ENCODE measurements at places on chromosomes 6 and 20.

DNA sequence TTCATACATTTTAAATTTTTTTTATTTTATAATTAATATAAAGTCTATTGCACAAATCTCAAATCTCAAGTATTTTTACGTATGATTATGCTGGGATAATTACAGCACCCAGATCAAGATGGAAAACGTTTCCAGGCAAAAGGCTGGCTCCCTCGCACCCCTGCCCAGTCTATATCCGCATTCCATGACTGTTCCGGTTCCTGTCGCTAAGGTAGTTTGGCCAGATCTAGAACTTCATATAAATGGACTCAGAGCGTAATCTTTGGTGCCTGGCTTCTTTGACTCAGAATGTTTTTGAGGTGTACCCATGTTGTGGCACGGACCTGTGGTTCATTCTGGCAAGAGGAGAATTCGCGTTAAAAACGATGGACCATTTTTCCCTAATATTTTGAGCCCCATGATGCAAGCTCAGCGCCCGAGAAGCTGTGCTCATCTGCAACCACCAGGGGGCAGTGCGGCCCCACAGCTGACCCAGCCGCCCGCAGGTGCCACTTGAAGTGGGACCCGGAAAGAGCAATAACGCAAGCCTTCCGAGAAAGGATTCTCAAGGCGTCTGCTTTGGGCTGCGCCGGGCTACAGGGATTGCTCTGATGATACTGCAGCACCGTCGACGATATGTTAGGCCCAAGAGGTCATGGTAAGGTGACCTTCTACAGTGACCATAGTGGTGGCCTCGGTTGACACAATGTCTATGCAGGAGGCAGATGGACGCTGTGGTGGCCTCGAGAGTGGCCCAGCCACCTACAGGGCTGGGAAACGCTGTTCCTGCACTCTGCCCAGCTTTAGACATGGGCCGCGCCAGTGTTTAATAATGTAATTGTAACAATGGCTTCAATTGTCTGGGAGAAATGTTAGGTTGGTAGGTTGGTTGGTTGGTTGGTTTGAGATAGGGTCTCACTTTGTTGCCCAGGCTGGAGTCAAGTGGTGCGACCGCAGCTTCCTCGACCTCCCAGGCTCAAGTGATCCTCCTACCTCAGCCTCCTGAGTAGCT, 160.1 kb downstream of the ZMYND8 start:
- peak; percentile 38 for DNase-seq

- no peak for DNase-seq
Observed at GRCh38 chr20:41405436-41405835, 38.8 kb upstream of the EMILIN3 start.

GRCh38 chr6:100230953-100231316, 233.8 kb downstream of the SIM1 start:
- no peak for DNase-seq

DNA sequence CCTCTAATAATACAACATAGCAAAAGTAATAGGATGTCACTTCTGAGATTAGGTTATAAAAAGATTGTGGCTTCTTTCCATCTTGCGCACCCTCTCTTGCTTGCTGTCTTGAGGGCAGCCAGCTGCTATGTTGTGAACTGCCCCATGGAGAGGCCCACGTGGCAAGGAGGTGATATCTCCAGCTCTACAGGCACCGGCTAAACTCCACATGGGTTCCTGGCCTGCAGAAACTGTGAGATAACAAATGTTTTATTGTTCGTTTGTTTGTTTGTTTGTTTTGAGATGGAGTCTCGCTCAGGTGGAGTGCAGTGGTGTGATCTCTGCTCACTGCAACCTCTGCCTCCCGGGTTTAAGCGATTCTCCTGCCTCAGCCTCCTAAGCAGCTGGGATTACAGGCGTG, 38.0 kb downstream of the CD40 start:
- no peak for DNase-seq

- peak; percentile 95 for DNase-seq
Observed at GRCh38 chr6:44246663-44247337, at the start of gene HSP90AB1. HSP90AB1 (plus strand) TSS chr6:44247101; CDS start chr6:44248630, 1,529 bp downstream.

GRCh38 chr20:22556565-22557056, 27.8 kb downstream of the FOXA2 start:
- DNase-seq: no peak

DNA sequence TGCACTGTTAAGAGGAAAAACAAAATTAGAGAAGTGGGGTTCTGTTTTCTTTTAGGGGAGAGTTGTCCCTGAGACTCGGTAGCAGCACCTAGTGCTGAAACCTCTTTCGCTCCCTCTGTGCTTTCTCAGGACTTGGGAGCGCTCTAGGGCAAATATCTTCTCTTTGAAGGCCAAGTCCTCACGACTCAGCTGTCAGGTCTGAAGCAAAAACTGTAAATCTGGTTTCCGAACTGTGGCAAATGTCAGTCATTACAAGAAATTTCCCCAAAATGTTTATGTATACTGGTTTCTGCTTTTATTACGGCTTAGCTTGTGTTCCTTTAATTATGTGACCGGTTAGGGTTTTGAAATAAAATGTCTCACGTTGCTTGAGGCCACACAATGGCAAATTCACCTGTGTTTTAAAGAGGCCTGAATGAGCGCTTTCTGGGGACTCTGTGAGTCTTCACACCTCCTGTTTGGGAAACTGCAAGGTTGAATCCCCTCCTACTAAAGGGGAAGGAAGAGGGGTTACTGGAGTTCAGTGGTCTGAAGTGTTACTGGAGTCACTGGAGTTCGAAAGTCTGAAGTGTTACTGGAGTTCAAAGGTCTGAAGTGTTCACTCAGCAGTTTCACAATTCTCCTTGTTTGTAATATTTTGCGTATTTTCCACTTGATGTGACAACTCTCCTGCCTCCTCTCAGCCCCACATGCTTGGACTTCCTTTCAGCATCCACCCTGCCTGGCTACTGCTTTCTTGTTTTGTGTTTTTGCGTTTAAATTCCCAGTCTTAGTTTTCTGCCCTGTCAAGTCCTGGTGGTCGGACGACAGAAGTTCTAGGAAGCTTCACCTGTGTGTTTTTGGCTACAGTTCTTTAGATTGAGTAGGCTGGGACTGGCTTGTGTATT, 1.6 kb downstream of the SMPDL3A start:
- no peak for DNase-seq

DNA sequence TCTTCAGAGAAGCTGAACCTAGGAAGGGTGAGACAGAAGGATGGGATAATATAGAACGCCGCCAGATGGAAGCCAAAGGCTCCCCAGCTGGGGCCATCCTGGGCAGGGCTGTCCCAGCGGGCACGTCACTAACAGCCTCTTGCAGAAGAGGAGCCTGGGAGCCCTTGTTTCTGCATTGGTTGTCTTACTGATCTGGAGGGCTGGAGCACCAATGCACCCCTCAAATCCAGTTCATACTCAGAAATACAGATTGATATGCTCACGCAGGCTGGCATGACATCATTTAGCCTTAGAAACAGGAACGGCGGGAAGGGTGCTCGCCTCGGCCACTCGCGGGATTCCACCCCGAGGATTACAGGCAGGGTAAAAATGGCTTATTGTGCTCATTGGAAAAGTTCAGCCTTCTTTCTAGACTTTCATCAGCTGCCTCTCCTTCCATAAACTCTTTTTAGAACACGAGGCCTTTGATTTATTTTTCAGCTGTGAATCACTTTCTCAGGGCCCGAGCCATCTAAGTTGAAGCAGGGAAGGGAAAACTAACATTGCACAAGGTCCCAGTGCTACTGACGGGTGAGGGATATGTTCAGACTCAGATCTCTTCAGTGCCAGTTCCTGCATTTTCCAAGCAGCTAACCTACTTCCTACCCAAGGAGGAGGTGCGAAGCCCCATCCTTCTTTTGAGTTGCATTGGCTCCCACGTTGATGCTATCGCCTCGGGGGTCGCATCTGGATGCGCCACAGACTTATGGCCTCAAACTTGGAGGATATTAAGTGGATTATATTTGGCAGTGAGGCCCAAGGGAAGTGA, 82.3 kb downstream of the GMPR start:
- no peak for DNase-seq

GRCh38 chr6:10413262-10413849, 1.5 kb downstream of the TFAP2A start:
- DNase-seq: no peak

DNA sequence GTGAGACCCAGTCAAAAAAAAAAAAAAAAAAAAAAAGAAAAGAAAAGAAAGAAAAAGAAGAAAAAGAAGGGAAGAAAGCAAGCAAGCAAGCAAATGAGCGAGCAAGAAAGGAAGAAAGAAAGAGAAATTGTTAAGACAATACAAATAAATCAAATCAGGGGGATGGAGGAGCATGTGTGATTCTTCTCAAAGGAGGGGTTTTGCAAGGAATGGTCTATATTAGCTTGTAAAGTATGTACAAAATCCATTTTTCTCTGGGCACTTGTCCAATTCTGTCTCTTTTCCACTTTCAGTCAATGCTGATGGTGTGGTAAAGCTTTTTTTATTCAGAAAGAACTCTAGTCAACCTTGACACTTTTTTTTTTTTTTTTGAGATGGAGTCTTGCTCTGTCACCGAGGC, 133.7 kb upstream of the TNFAIP3 start:
- no peak for DNase-seq

DNA sequence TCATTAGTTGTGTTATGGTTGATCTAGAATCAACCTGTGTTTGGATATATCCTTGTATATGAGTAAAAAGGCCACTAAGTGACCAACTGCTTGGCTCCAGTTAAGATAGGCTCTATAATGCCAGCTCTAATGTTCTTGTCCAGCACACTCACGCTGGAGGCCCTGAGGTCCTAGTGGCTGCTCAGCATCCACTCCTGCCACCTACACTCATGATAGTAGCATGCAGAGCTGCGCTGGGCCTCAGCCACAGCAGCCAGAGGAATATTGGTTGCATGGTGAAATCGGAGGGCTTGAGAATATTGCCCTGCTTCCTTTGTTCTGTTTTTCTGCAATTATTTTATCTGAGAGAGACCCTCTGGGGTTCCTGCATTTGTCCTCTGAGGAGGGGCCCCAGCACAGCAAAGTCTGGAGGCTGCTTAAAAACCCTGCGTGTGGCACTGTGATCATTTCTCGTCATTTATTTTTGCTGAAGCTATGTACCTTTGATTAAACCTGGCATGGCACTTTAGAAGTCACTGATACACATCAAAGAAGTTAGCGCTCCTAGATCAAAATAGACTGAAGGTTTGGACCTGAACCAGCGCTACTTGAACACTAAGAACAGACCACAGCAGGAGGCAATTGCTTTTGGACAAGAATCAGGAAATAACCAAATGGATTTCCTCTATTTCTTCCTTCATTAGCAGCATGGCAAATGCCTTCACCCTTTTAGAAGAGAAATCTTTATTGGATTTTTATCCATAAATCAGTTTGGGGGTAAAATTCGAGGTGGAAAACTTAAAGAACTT, 398.4 kb upstream of the ID4 start:
- DNase-seq: no peak

GRCh38 chr6:29737707-29738630, 14.7 kb downstream of the HLA-F start:
- DNase-seq: no peak

DNA sequence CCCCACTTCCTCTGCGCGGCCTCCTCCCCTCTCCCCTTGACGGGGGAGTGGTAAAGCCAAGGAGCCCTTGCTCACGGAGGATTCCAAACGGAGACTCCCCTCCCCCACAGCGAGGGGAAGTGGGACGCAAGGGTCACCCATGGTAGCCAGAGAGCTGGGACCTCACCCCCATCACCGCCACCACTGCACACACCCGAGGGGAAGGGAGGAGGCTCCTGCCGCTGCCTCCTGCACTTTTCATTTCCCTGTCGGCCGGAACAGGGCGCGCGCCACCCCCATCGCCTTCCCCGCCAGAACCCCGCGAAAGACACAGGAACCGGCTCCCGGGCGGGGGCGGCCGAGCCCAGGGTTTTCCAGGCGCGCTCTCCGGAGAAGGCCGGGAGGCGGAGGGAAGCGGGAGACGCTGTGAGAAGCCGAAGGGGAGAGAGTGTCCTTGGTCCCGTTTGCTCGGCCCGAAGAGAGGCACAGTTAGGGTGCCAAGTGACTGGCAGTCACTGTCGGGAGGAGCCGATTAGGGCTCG, 789 bp downstream of the CCND3 start:
- DNase-seq: no peak

DNA sequence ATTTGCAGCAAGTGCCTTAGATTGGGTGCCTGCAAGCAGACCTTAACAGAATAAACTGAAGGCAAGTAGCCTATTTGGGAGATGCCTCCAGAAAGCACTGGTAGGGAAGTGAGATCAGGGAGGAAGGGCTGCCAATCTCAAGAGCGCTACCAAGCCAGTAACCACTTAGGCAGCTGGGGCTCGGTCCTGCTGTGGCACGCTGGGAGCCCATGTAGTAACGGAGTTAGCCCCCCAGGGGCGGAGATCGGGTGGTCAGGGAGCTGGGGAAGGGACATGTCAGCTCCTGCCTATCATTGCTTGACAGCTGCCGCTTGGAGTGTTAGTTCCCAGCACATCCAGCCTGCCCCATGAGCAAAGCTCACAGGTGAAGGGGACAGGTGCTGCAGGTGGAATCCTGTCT, 127.0 kb downstream of the CEBPB start:
- no peak for DNase-seq

DNA sequence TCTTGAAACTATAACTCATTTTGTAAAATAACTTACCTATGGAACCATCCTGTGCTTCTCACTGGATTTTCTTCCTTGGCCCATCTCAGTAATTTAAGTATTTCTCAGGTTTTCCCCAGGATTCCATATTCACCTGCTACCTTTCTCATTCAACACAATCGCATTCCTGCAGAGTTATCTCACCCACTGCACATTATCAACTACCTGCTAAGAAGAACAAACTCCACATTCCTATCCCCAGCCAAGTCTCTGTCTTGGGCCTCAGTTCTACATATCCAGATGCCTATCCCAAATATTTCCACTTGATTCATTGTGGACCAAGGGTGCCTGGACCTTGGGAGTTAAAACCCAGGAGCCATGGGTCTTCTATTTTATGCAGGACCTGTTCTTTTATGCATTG, 60.2 kb upstream of the KCNQ5 start:
- DNase-seq: no peak

- no peak for DNase-seq
Observed at GRCh38 chr20:63102721-63103375, 96.1 kb upstream of the BHLHE23 start.

GRCh38 chr6:4941782-4942672, 61.8 kb downstream of the RPP40 start:
- DNase-seq: no peak

DNA sequence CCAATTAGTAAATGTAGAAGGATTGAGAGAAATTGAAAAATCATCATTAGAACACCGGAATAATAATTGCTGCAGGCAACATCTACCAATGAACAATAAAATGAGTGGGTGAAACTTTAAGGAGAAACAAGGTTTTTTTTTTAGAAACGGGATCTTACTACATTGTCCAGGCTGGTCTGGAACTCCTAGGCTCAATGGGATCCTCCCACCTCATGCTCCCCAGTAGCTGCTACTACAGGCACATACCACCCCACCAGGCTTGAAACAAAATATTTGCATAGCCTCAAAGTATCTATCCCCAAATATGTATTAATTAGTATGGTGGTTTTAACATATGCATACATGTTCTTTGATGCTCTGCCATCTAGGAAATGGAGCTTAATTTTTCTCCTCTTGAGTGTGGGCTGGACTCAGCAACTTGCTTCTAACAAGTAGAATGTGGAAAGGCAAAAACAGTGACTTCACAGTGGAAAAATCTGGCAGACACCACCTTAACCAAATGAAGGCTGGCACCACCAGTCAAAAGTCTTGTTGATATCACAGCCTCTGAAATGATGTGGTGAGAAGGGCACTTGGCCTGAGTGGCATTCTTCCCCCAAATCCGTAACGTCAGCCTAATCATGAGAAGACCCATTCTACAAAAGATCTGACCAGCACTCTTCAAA, 12.1 kb downstream of the NRSN2 start:
- no peak for DNase-seq
